ENCODE measurements at places on chromosomes 1 and 21.
A peak's percentile ranks its signal among the peaks of the same experiment; 100 is the strongest.

DNA sequence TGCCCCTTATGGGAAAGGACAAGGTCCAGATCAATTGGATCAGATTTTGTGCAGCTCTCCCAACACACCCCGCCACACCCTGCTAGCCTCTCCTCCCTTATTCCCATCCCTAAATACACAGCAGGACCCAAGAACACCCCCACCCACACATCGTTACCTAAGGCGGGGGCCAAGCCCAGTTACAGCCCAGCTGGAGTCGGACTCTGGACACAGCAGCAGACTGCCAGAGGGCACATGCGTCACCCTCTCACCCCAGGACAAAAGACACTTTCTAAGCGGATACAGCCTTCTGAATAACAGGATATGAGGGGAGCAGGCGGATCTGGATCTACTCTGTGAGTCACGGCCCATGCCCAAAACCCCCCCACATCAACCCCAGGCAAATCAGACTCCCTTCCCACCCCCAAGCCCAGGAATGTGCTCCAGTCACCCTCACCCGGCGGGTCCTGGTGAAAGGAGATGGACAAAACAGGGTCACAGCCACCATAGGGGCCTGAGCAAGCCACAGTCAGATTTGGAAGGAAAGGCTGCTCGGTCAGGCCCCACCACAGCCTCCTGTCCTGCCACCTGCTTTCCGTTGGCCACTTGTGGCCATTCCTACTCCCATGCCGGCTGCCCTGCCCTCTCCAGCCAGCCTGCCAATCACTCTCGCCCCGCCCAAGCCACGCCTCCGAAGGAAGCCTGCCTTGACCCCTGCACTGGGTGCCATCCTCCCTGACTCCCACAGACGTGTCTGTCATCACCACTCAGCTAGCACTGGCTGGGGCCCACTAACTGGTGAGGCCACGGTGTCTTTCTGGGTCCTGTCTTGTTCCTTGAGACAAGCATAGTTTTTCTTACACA is 4.0 kb downstream of the S100A16 start:
- peak overlapping the region; percentile 96 for H3K27ac ChIP-seq
- H3K4me1 ChIP-seq = peaks cover 7% of the 10 kb centered on the region

DNA sequence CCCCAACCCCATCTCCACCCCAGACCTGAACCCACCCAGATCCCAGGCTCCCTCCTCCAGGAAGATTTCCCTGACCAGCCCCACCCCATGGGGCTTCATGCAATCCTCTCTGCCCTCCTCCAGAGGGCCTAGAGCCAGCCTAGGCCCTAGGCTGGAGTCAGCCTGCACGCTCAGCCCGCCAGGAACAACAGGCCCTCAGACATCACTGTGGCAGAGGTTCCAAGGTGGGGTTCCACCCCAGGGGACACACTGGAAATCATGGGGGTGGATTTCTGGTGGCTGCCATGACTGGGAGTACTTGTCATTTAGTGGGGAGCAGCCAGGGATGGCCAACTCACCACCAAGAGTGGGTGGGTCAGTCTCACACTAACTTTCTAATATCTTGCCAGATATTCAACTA is 122.0 kb downstream of the GLIS1 start:
- no peaks in the 10 kb centered on the region for H3K36me3 ChIP-seq
- H3K27me3 ChIP-seq = no peaks in the 10 kb centered on the region
- no peak overlapping the region for H3K4me3 ChIP-seq
- no peaks in the 10 kb centered on the region for H3K4me1 ChIP-seq

DNA sequence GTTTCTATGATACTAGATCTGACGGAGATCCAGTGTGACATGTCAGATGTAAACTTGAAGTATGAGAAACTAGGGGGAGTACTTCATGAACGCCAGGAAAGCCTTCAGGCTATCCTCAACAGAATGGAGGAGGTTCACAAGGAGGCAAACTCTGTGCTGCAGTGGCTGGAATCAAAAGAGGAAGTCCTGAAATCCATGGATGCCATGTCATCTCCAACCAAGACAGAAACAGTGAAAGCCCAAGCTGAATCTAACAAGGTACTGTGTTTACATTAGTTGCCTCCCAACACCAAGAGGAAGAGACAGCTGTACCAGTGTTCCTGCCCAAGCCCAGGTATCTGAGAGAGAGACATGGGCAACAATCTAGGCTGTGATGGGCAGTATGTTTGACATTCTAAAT is 112.2 kb upstream of the BMP8A start:
- no peak for DNase-seq
- H3K4me1 ChIP-seq = peaks cover 5% of the 10 kb centered on the region
- no peaks in the 10 kb centered on the region for H3K27me3 ChIP-seq
- peak overlapping the region; percentile 4 for H3K27ac ChIP-seq

- no peak overlapping the region for H3K27ac ChIP-seq
- H3K4me3 ChIP-seq = no peak overlapping the region
- no peaks in the 10 kb centered on the region for H3K27me3 ChIP-seq
- no peaks in the 10 kb centered on the region for H3K36me3 ChIP-seq
- DNase-seq = no peak
- H3K4me1 ChIP-seq = no peaks in the 10 kb centered on the region
Observed at GRCh38 chr1:184685116-184685515, 69.5 kb downstream of the EDEM3 start.

DNA sequence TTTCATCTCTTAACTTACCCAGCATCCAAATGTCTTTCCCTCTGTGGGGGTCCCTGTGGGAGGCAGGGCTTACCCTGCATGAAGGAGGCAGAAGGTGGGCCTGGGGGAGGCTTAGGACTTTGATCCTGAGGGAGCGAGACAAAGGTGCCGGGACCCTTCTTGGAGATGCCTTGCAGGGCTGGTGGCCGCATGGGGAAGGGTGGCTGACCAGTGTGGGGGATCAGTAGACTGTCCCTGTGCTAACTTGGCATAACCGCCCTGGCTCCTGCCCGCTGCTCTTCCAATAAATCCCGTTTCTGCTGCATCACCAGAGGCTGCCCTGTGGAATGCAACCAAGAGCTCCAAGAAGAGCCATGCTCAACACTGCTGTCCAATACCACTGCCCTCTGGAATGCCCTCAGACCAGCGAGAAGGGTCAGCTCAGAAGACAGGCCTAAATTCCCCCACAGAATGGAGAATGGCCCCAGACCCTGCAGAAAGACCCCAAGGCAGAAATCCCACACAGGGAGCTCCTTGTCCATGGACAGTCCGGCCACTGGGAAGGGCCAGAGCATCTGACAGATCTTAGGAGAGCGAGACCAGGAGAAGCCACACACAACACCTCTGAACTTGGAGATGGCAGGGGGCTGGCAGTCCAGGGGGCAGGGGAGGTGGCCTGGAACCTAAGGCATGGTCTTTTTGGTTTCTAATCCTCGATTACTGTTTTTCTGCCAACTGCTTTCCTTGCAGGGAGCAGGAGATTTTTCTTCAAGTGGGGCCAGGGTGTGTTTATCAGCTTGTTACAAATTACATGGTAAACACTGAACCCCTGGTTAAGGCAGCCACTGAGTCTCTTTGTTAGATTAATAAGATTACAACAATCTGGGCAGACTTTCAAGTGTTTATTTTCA is 46.7 kb upstream of the DMRTB1 start:
- H3K4me1 ChIP-seq = no peaks in the 10 kb centered on the region
- H3K36me3 ChIP-seq = no peaks in the 10 kb centered on the region
- no peak overlapping the region for H3K27ac ChIP-seq
- no peaks in the 10 kb centered on the region for H3K27me3 ChIP-seq

- DNase-seq = no peak
- peaks cover 43% of the 10 kb centered on the region for H3K36me3 ChIP-seq
- H3K4me3 ChIP-seq = no peak overlapping the region
- no peaks in the 10 kb centered on the region for H3K4me1 ChIP-seq
- H3K27me3 ChIP-seq = no peaks in the 10 kb centered on the region
Observed at GRCh38 chr1:162587761-162588260, 26.3 kb downstream of the UAP1 start.

DNA sequence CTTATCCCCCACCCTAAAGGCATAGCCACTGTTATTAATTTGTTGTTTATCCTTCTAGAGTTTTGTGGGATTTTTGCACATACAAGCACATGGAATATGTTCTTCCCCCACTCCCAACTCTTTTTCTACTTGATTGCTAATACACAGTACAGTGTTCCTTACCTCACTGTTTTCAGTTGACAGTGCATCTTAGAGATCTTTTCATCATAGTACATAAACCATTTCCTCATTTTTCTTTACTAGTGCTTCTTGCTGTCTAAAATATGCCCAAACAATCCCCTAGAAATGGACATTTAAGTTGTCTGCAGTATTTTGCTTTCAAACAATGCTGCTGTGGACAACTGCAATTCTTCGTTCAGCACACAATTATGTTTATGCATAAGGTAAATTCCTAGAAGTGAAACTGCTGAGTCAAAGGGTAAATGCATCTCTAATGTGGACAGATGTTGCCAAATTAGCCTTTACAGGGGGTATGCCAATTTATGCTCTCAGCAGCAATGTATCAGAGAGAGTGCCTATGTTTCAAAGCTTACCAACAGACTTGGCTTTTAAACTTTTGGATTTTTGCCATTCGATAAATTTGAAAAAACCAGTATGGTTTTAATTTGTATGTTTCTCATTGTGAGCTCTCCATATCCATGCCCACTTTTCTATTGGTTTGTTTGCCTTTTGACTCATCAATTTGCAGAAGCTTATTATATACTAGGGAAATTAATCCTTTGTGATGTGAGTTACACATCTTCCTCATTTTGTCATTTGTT is 132.6 kb downstream of the MRPS6 start:
- no peaks in the 10 kb centered on the region for H3K4me1 ChIP-seq
- no peaks in the 10 kb centered on the region for H3K27me3 ChIP-seq
- H3K36me3 ChIP-seq = no peaks in the 10 kb centered on the region
- H3K27ac ChIP-seq = peak overlapping the region; percentile 84
- no peak for DNase-seq

GRCh38 chr1:241532162-241532531 is at the start of gene KMO:
Gene KMO, plus strand, starts transcription at chr1:241532378. Its CDS starts 67 bp downstream, at chr1:241532445.
- peak within 1 kb of the TSS; percentile 55 for H3K4me3 ChIP-seq
- no peaks in the 10 kb centered on the region for H3K36me3 ChIP-seq
- no peaks in the 10 kb centered on the region for H3K4me1 ChIP-seq
- no peak within 1 kb of the TSS for H3K27ac ChIP-seq
- no peaks in the 10 kb centered on the region for H3K27me3 ChIP-seq

DNA sequence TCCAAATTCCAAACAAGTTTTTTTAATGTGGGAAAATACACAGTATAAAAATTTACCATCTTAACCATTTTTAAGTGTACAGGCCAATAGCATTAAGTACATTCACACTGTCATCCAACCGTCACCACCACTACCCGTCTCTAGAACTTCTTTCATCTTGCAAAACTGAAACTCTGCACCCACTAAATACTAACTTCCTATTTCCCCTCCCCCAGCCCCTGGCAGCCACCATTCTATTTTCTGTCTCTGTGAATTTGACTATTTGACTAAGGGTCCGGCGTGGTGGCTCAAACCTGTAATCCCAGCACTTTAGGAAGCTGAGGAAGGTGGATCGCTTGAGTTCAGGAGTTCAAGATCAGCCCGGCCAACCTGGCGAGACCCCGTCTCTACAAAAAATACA is 36.1 kb downstream of the CLSTN1 start:
- no peak for DNase-seq
- H3K36me3 ChIP-seq = no peaks in the 10 kb centered on the region
- no peak overlapping the region for H3K4me3 ChIP-seq
- H3K27ac ChIP-seq = no peak overlapping the region
- H3K4me1 ChIP-seq = no peaks in the 10 kb centered on the region
- H3K27me3 ChIP-seq = no peaks in the 10 kb centered on the region

DNA sequence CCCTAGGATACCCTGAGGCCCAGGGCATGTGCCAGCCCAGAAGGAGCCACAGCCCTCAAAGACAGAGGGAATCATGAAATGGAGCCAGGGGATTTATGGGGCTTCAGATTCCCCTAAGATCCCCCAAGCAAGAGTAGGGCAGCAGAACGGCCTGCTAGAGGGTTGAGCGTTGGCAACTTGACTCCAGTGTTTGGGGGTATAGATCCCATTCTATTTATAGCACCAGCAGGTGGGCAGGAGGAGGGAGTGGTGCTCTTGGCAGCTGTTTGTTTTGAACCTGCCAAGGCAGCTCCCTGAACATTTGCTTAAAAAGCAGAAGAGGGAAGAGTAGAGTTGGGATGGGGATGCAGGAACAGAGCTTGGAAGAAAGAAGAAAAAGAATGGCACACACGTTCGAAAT is 33.7 kb downstream of the GLUL start:
- H3K36me3 ChIP-seq = no peaks in the 10 kb centered on the region
- no peaks in the 10 kb centered on the region for H3K27me3 ChIP-seq
- no peak overlapping the region for H3K27ac ChIP-seq
- H3K4me1 ChIP-seq = no peaks in the 10 kb centered on the region
- H3K4me3 ChIP-seq = no peak overlapping the region

DNA sequence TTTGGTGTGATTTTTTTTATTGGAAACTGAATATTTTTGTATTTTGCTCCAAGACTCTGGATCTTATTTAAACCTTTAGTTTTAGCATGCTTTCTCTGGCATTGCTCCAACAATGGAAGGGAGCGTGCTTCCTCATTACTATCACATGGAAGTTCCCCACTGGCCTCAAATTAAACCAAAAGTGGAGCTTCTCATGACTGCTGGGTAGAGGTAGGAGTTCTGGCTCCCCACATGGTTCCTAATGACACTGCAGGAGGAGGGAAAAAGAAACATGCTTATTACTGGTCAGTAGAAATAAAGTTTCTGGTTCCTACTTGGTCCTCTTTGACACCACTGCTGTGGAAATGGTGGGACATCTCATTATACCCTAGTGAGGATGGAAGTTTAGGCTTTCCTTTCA is 310.5 kb downstream of the PTGER3 start:
- H3K4me1 ChIP-seq = no peaks in the 10 kb centered on the region
- no peaks in the 10 kb centered on the region for H3K36me3 ChIP-seq
- H3K4me3 ChIP-seq = no peak overlapping the region

GRCh38 chr1:44262816-44263567 is 49.7 kb downstream of the DMAP1 start:
- H3K27me3 ChIP-seq = no peaks in the 10 kb centered on the region
- no peak overlapping the region for H3K4me3 ChIP-seq
- DNase-seq = no peak
- H3K36me3 ChIP-seq = peaks cover 2% of the 10 kb centered on the region
- H3K27ac ChIP-seq = no peak overlapping the region
- no peaks in the 10 kb centered on the region for H3K4me1 ChIP-seq

GRCh38 chr1:203447151-203447550 is 28.5 kb upstream of the PRELP start:
- H3K27me3 ChIP-seq = no peaks in the 10 kb centered on the region
- DNase-seq = no peak
- peak overlapping the region; percentile 49 for H3K27ac ChIP-seq
- no peaks in the 10 kb centered on the region for H3K4me1 ChIP-seq
- no peak overlapping the region for H3K4me3 ChIP-seq

DNA sequence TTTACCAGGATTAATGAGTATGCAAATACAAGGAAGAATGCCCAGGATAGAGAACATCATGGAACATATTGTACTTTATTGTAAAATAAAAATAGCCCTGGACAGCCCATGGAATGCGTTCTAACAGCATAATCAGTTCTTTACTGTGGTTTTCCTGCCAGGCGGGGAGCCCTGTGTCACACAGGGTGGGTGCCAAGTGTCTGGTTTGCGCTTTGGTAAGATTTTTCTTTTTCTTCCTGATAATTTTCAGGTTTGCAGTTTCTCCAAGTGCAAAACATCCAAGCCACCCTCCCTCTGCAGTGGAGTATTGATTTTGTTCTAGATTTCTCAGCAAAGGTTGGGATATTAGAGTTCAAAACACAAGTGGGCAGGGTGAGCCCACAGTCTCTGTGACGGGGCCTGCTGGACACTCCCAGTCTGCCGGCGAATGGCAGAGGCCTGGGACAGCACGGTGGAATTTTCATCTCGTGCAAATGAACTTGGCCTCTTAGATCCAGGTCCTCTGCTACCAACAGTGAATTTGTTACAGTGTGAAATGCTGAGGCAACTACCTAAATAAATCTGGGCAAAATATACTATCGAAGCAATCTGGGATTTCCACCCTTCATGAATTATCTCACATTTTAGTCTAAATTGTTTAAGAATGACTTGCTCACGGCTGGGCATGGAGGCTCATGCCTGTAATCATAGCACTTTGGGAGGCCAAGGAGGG is 15.6 kb upstream of the KCNJ15 start:
- H3K4me1 ChIP-seq = peaks cover 21% of the 10 kb centered on the region
- H3K36me3 ChIP-seq = no peaks in the 10 kb centered on the region
- H3K4me3 ChIP-seq = no peak overlapping the region
- peak overlapping the region; percentile 70 for H3K27ac ChIP-seq
- no peaks in the 10 kb centered on the region for H3K27me3 ChIP-seq

All from ascending aorta (tissue), 2 donors.